ENCODE measurements at places on chromosomes 12 and 14. TPM values are rescaled to one million over a fixed set of nuclear protein-coding genes. Genes with fewer than 3 reads are reported as not detected.

AKAP6 gene
- total RNA-seq: 50.8 TPM

CD27 gene
- total RNA-seq: not detected

CEP128 gene
- 12.0 TPM for total RNA-seq

MIPOL1 gene
- 32.8 TPM for total RNA-seq

Measured in gastroesophageal sphincter (tissue), 4 donors.